Endothelial cell (in vitro differentiated cells): ENCODE measurements at places on chromosomes 2 and 18.

DNA sequence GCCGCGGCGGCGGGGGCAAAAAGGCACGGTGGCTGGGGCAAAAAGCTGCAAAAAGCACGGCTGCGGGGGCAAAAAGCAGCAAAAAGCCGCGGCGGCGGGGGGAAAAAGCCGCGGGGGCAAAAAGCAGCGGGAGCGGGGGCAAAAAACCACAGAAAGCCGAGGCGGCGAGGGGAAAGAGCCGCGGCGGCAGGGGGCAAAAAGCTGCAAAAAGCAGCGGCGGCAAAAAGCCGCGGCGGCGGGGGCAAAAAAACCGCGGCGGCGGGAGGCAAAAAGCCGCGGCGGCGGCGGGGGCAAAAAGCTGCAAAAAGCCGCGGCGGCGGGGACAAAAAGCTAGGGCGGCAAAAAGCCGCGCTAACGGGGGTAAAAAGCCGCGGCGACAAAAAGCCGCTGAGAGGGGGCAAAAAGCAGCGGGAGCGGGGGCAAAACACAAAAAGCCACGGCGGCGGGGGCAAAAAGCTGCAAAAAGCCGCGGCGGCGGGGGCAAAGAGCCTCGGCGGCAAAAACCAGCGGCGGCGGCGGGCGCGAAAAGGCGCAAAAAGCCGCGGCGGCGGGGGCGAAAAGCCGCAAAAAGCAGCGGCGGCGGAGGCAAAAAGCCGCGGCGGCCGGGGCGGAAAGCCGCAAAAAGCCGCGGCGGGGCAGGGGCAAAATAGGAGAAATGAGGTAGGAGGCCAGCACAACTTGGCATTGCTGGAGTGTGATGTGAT, 123.4 kb downstream of the ANKRD30BL start:
- DNase-seq: peak; percentile 5

DNA sequence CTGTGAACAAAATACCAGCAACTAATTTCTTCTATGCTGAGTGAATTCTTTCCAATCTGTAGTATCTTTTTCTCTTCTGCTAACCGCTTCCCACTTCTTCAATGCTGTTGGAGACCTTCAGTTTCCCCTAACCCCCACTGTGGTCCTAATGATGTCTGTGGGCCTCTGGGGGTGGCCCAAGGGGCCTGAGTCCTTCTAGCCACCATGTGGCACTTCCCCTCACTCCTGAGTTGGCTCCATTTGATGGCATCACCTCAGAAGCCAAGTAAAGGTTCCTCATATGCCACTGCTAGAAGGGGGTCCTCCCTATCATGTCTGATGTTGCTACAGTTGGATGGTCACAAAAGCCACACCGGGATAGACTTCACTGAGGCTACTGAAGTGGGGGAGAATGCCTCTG, 37.5 kb downstream of the ARHGAP25 start:
- DNase-seq: no peak

DNA sequence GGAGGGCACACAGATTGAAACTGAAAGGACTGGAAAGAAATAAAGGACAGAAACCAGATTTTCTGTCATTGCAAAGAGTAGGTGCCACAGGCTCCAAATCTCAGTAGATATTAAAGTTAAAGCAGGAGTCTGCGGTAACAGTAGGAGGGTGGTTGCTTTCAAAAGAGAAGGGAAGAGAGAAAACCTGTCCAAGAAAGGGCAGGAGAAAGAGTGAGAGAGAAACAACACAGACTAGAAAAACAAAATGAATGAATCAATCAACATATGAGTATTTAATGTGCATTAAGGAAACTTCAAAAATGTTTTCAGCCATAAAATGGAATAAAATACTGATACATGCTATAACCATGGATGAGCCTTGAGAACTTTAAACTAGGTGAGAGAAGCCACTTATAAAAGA, 143.1 kb upstream of the CTAGE1 start:
- no peak for DNase-seq

DNA sequence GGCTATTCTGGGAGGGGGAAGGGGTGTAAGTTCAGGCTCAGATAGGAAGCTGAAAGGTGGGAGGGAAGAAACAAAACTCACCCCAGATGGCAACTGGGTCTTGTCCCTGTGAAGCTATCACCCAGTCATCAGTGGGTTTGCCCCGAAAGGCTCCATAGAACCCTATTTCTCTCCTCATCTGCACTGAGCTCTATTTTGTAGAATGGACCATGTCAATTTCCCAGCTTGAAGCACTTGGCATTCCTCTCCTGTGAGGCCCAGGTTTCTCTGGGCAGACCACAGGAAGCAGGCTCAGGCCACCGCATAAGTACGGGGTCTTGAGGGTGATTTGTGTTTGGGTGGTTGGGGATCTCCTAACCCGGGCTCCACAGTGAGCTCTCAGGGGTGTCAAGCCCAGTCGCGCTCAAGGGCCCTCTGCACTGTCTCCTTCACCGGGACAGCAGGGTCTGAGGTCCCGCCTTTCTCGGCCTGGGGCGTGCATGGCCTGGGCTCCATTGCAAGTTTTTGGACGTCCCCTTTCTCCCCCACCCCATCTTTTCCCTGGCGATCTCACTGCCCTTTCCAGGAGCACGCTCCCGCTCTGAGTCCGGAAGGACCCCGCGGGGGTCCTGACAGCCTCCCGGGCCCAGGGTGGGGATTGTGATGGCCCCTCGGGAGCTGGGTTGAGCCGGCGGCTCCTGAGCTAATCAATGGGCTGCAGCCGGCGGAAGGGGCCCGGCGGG, 27.3 kb upstream of the NOTO start:
- DNase-seq: no peak

DNA sequence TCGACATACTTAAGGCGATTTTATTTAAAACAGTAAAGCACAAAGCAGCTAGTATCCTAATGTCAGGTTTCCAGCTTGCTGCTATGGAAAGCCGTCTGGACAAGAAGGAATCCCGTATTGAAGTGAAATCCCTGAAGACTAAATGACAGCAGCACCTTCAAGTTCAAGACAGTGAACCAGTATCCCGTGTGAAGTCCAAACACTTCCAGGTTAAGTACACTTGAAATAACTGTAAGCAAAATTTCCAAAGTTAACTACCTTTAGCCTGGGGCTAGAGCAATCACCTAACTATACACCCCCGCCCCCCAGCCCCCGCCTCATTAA, 1.2 kb downstream of the MBOAT2 start:
- no peak for DNase-seq

GRCh38 chr2:66982766-66983165, 414.4 kb upstream of the ETAA1 start:
- DNase-seq: no peak

GRCh38 chr2:198314559-198315153, 510.3 kb downstream of the PLCL1 start:
- DNase-seq: no peak

GRCh38 chr2:85539361-85540132, 579 bp downstream of the MAT2A start:
- DNase-seq: peak; percentile 61

GRCh38 chr18:67074309-67074708, 442.2 kb downstream of the DSEL start:
- DNase-seq: no peak

GRCh38 chr2:212987492-212987891, 163.9 kb downstream of the IKZF2 start:
- DNase-seq: no peak

DNA sequence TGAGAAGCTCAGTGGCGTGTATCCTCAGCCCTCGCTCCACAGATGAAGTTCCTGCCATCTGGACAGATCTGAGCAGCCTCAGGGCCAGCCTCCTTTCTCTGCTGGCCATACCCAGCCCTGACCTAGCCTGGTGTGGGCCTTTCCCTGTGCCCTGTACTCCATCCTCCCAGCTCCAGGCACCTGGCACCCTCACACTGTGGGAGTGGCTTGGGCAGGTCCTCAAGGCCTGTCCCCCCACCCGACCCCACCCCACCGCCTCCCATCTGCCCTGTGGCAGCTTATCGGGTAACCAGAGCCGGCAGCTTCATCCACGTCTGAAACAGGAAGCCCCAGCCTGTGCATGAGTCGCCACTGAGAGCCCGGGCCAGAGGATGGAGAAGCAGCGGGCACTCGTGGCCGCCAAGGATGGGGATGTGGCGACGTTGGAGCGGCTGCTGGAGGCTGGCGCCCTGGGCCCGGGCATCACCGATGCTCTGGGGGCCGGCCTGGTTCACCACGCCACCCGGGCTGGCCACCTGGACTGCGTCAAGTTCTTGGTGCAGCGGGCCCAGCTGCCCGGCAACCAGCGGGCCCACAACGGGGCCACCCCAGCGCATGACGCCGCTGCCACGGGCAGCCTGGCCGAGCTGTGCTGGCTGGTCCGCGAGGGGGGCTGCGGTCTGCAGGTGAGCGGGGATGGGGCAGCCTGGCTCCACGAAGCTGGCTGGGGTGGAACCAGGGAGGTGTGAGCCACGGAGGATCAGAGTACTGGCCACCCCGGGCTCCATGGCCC, at the start of gene ESPNL:
TSS of gene ESPNL (plus strand) at position 292 of the 772 bp plus-strand sequence. CDS start at position 372, 80 bp downstream.
- no peak for DNase-seq

- DNase-seq: no peak
Measured at GRCh38 chr2:23158306-23158705, 226.7 kb upstream of the KLHL29 start.

DNA sequence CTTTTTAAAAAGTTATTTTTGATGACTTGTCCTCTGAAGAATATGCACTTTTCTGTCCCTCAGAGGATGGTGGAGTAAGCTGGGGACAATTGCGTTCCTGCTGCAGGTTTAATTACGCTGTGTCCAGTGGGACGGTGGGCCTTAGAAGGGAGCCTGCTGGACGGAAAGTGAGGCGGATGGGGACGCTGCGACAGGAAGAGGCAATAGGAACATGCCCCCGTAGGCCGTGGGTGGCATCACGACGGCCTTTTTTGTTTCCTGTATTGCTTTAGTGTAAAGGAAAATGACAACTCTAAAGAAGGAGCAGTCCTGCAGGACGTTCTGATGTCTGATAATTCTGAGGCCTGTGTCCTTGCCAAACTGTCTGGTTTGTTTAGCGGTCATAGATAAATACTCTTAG, 121.6 kb downstream of the NFATC1 start:
- DNase-seq: peak; percentile 27
